ENCODE measurements at places on chromosomes 11 and 22. TPM values are rescaled to one million over a fixed set of nuclear protein-coding genes. Genes with fewer than 3 reads are reported as not detected.

EIF4G2 gene
- total RNA-seq, result 473 TPM

ARL2 gene
- total RNA-seq, result 111 TPM

TBX10 gene
- total RNA-seq, result not detected

DNA sequence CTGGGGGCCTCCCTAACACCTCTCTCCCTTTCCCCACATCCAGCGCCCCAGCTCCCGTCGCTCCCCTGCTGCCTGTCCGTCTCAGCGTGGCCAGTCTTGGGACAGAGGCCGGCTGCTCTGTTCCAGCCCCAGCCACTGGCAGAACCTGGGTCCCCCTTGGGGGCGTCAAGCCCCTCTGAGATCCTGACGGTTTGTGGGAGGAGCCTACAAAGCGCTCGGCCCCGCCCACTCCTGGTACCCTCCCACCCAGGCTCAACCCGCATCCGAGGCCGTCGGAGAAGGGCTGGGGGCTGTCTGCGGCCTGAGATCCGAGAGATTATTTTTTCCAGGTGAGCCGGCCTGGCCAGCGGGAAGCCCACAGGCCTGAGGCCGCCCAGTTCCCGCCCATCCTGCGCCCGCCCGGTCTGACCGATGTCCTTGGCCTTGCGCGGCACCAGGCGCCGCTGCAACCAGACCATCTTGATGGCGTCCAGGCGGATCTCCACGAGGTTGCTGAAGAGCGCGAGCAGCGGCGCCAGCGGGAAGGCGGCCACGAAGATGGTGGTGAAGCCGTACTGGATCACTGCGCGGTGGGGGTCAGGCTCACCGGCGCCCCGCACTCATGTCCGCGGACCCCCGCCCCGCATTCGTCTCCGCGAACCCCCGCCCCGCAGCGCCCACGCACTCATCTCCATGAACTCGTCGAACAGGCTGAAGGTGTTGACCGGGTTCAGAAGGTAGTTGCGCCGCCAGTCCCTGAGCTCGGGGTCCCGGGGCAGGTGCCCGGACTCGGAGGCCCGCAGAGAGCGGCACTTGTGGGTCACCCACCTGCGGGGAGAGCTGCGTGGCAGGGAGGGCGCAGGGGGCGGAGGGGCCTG, 5.5 kb upstream of the SIGIRR start:
- DNase-seq, result peak; percentile 9

DNA sequence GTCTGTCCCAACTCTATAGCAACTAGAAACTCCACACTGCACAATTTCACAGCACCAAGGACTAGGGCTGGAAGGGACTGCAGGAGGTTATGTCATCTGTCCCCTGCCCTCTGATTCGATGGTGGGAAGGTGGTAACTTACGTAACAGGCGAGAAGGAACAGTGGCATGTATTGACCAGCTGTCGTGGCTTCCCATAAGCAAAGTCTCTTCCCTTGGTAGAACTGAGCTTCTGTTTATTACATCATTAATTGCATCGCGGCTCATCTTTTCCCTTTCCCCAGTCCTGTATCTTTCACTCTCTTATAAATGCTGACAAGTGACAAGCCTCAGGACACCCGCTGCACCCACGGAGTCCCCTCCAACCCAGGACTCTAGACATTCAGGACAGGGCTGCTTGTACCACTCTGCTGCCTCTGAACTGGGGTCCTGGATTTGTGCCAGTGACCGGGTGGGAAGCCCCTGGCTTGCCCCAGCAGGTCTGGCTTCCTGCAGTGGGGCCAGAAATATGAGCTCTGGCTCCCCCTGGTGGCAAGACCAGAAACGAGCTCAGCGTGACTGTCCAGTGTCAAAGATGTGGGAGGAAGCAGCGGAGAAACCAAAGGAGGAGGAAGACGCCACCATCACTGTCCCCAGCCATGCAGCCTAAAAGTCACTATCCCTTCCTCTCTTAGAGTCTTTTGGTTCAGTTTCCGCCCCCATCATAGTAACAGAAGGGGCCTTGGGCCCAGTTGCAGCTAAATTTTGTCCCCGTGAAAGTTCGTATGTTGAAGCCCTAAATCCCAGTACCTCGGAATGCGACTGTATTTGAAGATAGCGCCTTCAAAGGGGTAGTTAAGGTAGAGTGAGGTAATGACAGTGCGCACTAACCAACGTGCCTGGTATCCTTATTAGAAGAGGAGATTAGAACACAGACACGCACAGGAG, 84.5 kb downstream of the ISX start:
- peak; percentile 59 for DNase-seq

GRCh38 chr22:37053310-37054055, 1.9 kb downstream of the KCTD17 start:
- peak; percentile 41 for DNase-seq

GRCh38 chr11:7422544-7423331, 62.6 kb upstream of the OLFML1 start:
- DNase-seq, result no peak

DNA sequence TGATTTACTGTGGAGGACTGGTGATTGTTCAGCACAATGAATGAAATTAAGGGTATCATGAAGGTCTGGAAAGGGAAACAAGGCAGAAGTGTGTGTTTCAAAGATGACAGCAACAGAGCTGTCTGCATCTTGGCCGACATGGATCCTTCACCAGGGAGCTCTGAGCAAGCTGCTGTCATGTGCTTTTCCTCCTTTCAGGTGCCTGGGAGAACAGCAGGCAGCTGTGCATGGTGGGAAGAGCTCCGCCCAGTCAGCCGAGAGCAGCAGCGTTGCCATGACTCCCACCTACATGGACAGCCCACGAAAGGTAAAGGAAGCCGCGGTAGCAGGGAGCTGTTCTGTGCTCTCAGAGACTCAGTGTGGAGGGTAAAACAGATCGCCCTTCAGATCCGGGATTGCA, 87.1 kb upstream of the YWHAH start:
- DNase-seq, result no peak

FBLN1 gene
- 50.3 TPM for total RNA-seq

DNA sequence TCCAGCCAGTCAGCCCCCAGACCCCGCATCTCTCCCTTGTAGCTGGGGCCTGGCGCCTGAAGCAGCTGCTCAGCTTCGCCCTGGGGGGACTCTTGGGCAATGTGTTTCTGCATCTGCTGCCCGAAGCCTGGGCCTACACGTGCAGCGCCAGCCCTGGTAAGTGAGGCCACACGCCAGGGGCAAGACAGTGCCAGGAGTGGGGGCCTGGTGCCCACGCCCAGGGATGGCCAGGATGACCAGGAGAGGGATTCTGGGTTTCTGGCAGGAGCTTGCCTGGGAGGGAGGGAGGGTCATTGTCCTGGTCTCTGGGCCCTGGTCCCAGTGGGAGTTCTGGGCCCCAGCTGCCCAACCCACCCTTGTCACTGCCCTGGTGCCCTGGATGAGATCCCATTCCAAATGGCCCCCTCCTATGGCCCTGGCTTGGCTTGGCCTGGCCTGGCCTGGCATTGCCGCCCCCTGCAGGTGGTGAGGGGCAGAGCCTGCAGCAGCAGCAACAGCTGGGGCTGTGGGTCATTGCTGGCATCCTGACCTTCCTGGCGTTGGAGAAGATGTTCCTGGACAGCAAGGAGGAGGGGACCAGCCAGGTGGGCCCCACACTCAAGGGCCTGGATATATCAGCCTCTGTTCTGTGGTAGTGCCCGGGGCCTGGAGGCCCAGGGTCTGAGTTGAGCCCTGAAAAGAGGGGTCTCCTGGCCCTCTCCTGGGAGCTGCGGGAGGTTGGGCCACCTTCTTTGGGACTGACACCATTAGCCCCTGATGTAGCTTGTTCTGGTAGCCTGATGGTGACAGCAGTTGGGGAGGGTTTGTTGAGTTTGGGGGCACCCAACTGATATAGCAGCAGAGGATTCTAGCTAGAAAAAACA, 3.7 kb downstream of the SLC39A13 start:
- peak; percentile 59 for DNase-seq

GRCh38 chr11:118318581-118319336, 14.2 kb downstream of the CD3E start:
- no peak for DNase-seq

- no peak for DNase-seq
Measured at GRCh38 chr11:76601724-76602123, 68.8 kb downstream of the LRRC32 start.

RIBC2 gene
- not detected for total RNA-seq

PRG2 gene
- total RNA-seq, result 0.23 TPM

GRCh38 chr11:121553389-121553788, 100.6 kb upstream of the SORL1-AS1 start:
- no peak for DNase-seq

BTG4 gene
- total RNA-seq, result not detected

DNA sequence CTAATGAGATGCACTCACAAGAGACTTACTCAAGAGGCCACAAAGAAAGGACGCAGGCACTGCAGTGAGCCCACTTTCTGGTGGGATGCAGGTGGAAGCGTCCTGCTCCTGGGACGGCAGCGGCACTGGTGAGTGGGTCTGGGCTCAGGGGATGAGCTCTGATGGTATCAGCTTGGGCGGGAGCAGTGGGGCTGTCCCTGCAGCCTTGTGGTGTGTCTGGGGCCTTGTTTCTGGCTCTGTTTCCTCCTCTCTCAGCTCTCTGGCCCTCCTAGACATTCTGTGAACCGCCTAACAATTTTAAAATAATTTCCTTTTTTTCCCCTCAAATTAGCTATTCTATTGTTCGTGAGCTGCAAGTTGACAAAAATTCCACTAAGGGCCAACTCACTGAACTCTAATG, 8.8 kb upstream of the ST14 start:
- DNase-seq, result no peak

MPPED1 gene
- not detected for total RNA-seq

- DNase-seq, result no peak
Measured at GRCh38 chr11:110261195-110262071, 35.0 kb downstream of the RDX start.

B4GALNT4 gene
- total RNA-seq, result 0.28 TPM

CHEK1 gene
- 0.95 TPM for total RNA-seq

- no peak for DNase-seq
Measured at GRCh38 chr11:34567733-34568132, 53.2 kb upstream of the EHF start.

DNA sequence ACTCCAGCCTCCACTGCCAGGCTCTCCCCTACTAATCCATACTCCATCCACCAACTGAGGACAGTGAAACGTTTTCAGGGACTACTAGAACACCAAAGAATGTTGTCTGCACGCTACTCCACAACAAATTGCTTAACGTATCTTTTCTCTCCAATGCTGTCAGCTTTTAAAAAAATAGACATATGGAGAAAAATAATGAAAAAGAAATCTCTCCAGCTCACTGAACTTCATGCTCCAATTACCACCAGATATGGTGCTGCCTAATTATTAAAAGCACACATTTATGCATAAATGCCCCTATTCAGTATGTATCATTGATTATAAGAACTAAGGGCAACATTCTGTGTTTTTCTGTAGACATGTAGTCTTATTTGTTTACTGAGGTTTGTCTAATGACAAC, 672.2 kb upstream of the ANO3 start:
- DNase-seq, result no peak

GRCh38 chr11:63906585-63906984, 10.4 kb downstream of the RCOR2 start:
- DNase-seq, result no peak

GRCh38 chr11:88596786-88597185, 259.2 kb upstream of the CTSC start:
- DNase-seq, result no peak

DNA sequence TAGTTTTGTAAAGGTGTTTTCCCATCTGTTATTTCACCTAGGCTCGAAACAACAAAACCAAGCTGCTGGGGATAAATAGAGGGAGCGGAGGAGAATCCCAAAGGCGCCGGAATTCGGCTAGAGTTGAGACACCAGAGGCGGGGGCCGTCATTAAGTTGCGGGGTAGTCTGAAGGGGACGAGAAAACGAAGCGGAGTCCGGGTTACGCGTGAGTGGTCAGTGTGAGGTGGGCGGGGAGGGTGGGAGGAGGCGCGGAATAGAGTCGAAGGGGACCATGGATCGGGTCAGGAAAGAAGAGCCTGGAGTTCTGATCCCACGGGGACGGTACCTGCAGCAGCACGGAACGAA, 361 bp downstream of the SRPRA start:
- no peak for DNase-seq

LRRC10B gene
- total RNA-seq, result 1.1 TPM

TLCD5 gene
- 10.8 TPM for total RNA-seq

GRCh38 chr11:46930089-46930488, 6.5 kb upstream of the CSTPP1 start:
- no peak for DNase-seq

NPAT gene
- total RNA-seq, result 12.3 TPM

ZPR1 gene
- 27.1 TPM for total RNA-seq

FAU gene
- 636 TPM for total RNA-seq

OR51B4 gene
- not detected for total RNA-seq

PHOX2A gene
- total RNA-seq, result not detected

PLAAT3 gene
- 144 TPM for total RNA-seq

- DNase-seq, result no peak
Measured at GRCh38 chr11:133951327-133952198, 5.2 kb downstream of the IGSF9B start.

- DNase-seq, result no peak
Measured at GRCh38 chr11:133636711-133637355, 104.5 kb upstream of the OPCML start.

- no peak for DNase-seq
Measured at GRCh38 chr11:36890121-36890679, 292.2 kb upstream of the RAG2 start.

Measured in heart left ventricle (tissue), 16 donors.